HT-29 (cell line): ENCODE measurements at places on chromosomes 12 and 14. TPM values are rescaled to one million over a fixed set of nuclear protein-coding genes. Genes with fewer than 3 reads are reported as not detected.

FAIM2 gene
- 0.58 and 0.63 TPM in 2 replicates for total RNA-seq

ACOT2 gene
- total RNA-seq = 18.3 and 19.2 TPM in 2 replicates

BCL11B gene
- 2.4 and 3.2 TPM in 2 replicates for total RNA-seq

TSPAN19 gene
- not detected in 2 replicates for total RNA-seq

BDKRB2 gene
- 0.05 TPM in 1 of 2 replicates, not detected in the other for total RNA-seq

LTB4R2 gene
- total RNA-seq = 13.3 and 16.5 TPM in 2 replicates

SLC22A17 gene
- not detected in 2 replicates for total RNA-seq

CLEC1B gene
- not detected in 2 replicates for total RNA-seq

PXMP2 gene
- 92.5 and 102 TPM in 2 replicates for total RNA-seq
